ENCODE measurements at places on chromosomes 12 and 14. TPM values are rescaled to one million over a fixed set of nuclear protein-coding genes. Genes with fewer than 3 reads are reported as not detected.
A peak's percentile ranks its signal among the peaks of the same experiment; 100 is the strongest.

Gene SPTB
- 0.15 TPM for total RNA-seq

GRCh38 chr12:52217223-52217622, 15.8 kb upstream of the KRT7 start:
- no peak for ATAC-seq

Gene COQ6
- 20.6 TPM for total RNA-seq

Gene INSM2
- total RNA-seq, result not detected

Gene BEST3
- total RNA-seq, result not detected

GRCh38 chr14:94180655-94181271, 6.6 kb downstream of the PPP4R4 start:
- ATAC-seq, result peak; percentile 63

Gene PZP
- total RNA-seq, result not detected

Gene OASL
- total RNA-seq, result 5.2 TPM

DNA sequence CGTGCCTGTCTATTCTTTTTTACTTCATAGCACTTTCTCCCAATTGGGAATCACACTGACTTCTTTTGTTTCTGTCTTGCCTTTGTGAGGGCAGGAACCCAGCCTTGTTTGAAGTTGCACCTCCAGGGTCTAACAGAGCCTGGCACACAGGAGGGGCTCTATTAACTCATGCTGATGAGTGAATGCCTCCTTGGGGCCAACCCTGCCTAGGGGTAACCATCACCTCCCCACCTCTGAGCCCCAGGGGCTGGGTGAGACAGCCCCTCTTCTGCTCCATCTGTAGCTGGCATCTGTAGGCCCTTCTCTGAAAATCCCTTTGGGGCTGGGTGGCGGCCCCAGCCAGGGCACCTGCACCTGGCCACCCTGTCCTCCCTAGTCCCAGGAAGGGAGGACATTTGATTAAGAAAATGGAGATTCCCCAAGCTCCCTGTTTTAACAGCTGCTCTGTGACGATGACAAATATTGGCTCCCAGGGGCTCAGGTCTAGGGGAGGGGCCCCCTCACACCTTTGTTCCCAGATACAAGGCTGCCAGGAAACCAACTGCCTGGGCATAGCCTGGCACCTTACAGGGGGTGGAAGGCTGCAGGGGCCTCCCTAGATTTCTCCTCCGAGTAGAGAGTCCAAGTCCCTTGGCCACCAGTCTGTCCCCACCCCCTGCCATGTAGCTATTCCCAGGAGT, 11.8 kb downstream of the TAMALIN start:
- ATAC-seq, result no peak

- ATAC-seq, result no peak
Measured at GRCh38 chr14:71534506-71534905, 397.7 kb upstream of the RGS6 start.

Gene CLEC4A
- total RNA-seq, result 2.6 TPM
